ENCODE measurements at places on chromosomes 5 and 9. TPM values are rescaled to one million over a fixed set of nuclear protein-coding genes. Genes with fewer than 3 reads are reported as not detected.

DIRAS2 gene
- total RNA-seq, result not detected

DNA sequence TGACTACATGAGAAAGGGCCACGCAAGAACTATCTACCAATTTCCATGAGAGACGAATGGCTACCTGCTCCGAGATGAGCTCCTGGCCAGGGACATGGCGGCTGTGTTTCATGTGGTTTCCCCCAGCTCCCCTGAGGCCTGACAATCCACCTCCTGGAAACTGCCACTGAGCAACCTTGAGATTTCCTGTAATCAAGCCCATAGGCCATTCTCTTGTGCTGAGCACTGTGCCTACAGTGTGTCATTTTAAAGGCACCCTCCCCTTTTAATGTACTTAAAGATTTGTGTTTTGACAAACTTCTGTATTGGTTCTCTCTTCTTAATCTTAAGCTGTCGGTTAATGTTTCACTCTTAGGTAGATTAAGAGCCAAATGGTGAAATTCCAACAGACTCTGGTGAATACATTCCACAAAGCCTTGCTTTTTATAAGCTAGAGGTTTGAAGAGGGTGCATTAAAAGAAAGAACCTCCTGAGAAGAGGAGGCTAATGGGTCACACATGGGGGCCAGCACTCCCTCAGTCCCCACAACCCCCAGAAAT is 72.3 kb downstream of the SECISBP2 start:
- H3K4me1 ChIP-seq, result peaks cover 47% of the 10 kb centered on the region
- no peak for DNase-seq
- H3K4me3 ChIP-seq, result no peak overlapping the region
- H3K27ac ChIP-seq, result peak overlapping the region; percentile 65
- peaks cover 96% of the 10 kb centered on the region for H3K36me3 ChIP-seq

GRCh38 chr5:43065387-43065947 is 25.3 kb upstream of the ANXA2R start:
- H3K27me3 ChIP-seq, result no peaks in the 10 kb centered on the region
- peaks cover 37% of the 10 kb centered on the region for H3K4me1 ChIP-seq
- DNase-seq, result peak; percentile 41
- H3K36me3 ChIP-seq, result peaks cover 26% of the 10 kb centered on the region
- peak overlapping the region; percentile 94 for H3K4me3 ChIP-seq

DNA sequence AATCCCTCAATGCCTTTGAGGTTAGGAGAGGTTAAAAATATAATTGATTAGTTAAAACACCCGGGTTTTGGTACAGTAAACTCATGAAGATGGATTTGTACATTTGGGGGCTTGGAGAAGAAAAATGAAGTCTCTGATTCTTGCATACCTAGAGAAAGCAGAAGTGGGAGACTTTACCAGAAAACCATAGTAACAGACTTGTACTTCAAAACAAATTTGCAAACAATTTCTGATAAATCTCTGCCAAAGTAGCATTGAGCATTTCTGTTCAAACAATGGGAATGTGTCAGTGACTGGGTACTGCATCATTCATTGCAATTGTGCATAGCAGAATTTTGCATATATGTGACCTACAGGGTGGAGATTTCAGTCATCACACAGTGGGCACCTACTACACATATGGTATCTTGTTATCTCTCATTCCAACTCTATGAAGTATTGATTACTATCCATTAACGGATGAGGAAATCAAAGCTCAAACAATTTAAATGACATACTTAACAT is 256.9 kb downstream of the PLK2 start:
- H3K4me1 ChIP-seq, result no peaks in the 10 kb centered on the region
- H3K27me3 ChIP-seq, result no peaks in the 10 kb centered on the region
- H3K27ac ChIP-seq, result no peak overlapping the region

DNA sequence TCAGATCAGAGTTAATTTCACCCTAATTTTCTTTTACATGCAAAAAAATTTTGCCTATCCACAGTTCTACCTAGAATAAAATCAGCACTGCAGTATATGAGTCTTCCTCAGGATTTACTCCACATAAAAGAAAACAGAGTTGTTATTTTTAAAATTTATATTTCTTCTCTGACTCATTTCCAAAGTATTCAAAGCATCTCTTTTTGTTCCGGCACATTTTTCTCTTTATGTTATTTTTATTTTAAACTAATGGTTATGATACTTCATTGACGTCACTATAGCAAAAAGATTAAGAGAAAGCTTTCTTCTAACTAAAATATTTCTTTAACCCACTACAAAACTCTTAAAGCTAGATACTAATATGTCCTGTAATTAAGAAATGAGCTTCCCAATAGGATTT is 590.4 kb downstream of the PRELID2 start:
- no peaks in the 10 kb centered on the region for H3K4me1 ChIP-seq
- DNase-seq, result no peak
- no peaks in the 10 kb centered on the region for H3K36me3 ChIP-seq
- H3K27me3 ChIP-seq, result no peaks in the 10 kb centered on the region
